NCI-H2029 treated with DMSO at 0.1 percent for 48 hours (cell line): ENCODE measurements at places on chromosomes 2 and 18.

- DNase-seq: no peak
Observed at GRCh38 chr18:7094427-7094826, 23.2 kb downstream of the LAMA1 start.

GRCh38 chr2:223042284-223042683, 9.7 kb upstream of the KCNE4 start:
- no peak for DNase-seq

GRCh38 chr2:8477552-8478470, 204.0 kb upstream of the ID2 start:
- no peak for DNase-seq

DNA sequence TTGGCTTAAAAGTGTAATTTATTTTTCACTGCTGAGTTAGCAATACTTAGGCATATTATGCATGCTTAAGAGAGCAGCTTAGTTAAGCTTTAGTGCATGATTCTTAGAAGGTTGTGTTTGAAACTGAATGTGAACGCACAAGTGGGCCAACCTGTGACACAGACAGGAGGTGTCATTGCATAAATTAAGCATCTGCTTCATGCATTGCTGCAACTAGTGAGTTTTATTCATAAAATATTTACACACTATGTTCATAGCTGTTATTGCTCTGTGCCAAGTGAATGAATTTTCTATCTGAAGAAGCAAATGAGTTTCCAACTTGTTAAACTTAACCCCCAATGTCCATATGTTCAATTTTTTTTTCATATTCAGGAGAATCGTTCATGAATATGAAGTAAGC, 806.4 kb downstream of the GALR1 start:
- no peak for DNase-seq

GRCh38 chr2:20664431-20665242, 2.3 kb upstream of the GDF7 start:
- no peak for DNase-seq

DNA sequence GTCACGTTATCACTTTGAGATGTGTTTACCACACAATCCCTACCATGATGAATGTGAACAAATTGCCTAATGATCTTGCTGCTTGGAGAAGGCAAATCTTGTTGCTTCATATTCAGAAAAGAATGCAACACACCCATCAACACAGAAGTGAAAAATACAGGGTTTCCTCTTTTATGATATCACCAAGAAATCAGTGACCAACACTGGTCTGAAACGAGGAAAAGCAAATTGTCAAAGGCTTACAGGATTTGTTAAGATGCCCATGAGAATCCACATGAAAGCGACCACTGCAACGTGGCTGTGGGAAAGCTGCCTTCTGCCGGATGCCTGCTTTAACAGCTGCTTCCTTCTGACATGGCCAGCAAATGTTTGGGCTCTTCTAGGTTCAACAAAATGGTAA, 397.6 kb upstream of the LRATD1 start:
- DNase-seq: no peak

DNA sequence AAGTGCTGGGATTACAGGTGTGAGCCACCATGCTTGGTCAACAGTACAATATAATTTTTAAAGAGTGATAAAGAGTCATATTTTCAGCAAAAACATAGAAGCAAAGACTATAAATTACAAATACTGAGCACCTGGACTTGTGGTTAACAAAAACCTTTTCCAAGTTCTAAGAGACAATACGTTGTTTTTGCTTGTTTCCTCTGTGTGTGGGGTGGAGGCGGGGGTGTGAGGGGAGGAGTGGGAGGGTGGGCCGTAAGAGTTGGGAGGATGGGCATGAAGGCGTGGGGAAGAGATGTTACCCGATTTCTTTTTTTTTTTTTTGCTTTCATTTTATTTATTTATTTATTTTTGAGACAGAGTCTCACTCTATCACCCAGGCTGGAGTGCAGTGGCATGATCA, 78.0 kb upstream of the WIPF1 start:
- DNase-seq: no peak

DNA sequence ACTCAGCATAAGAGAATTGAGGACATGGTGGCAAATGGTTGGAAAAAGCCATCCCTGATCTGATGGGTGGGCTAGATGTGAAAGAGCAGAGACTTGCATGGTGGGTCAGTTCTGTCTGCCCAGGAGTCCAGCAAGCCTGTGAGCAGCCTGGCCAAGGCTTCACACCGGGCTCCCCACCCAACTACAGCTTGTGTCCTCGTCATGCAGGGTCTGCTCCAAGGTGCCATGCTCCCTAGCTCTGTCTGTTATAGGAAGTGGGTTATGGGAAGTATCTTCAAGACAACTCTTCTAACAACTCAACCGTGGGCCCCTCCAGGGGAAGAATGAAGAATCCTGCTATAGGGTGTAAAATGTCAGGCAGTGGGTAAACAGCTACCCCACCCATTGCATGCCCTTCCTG, 97.4 kb downstream of the ADD2 start:
- DNase-seq: no peak

DNA sequence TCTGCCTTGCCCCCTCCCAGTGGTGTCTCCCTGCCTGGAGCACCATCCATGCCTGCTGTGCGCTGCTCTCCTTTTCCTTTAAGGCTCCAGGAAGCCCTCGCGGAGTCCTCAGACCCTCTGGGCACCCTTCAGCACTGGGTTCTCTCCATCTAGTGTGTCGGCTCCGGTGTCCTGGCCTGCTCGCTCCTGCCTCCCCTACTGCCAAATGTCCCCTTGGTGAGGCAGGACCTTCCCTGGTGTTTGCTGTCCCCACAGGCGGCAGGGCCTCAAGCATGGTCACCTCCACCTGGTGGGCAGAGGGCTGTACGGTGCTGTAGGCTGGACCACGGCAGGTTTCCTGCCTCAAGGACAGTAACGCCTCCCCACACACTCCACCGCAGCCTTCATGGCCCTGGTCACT, 90.2 kb downstream of the DGKD start:
- no peak for DNase-seq

GRCh38 chr2:78035804-78036203, 513.6 kb upstream of the LRRTM4 start:
- no peak for DNase-seq

GRCh38 chr2:36965751-36966369, 476 bp downstream of the STRN start:
- no peak for DNase-seq

GRCh38 chr18:55396267-55396905, 191.6 kb downstream of the TCF4 start:
- no peak for DNase-seq

- no peak for DNase-seq
Observed at GRCh38 chr2:46781468-46782189, 134.0 kb downstream of the MCFD2 start.

- no peak for DNase-seq
Observed at GRCh38 chr2:184187421-184187971, 410.8 kb upstream of the ZNF804A start.

DNA sequence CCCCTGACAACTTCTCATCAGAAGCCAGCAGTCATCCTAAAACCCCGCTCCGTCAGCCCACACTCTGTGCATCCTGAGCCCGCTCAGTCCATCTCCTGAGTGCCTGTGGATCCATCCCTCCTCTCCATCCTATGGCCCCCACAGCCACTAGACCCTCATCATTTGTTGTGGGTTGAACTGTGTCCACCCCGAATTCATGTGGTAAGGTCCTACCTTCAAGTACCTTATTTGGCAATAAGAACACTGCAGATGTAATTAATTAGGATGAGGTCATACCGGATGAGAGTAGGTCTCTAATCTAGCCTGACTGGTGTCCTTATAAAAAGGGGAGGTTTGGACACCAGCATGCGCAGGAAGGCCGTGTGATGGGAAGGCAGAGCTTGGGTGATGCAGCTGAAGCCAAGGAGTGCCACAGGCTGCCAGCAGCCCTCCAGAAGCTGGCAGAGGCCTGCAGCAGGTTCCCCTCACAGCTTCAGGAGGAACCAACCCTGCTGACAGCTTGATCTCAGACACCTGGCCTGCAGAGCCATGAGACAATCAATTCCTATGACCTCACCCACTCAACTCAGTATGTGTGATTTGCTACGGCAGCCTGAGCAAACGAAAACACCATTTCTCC, 192.4 kb downstream of the ZBTB7C start:
- DNase-seq: peak; percentile 97

DNA sequence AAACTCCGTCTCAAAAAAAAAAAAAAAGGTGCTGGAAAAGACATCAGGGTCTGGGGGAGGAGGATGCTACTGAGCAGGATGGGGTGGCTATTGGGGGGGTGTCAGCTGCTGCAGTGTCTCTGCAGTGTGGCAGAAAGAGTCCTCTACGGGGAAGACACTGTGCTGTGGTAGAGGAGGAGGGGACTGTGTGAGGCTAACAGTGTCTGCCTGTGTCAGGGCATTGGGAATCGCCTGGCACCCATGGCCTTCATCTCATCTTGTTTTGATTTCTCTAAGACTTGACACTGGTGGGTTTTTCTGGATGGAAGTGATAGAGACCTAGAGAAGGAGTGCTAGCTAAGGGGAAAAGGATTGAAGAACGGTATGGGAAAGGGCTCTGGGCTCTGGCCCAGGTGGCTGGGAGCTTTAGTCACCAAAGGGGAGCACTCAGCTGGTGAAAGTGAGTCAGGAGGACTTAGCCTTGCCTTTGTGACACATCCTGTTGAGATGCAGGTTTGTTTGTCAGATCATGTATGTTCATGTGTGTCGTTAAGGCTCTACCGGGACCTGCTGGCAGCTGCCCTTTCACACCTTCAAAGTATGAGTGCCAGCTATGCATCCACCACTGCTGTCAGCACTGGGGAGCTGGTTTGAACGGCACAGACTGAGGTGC, 58.0 kb downstream of the FARP2 start:
- no peak for DNase-seq

GRCh38 chr2:129765678-129766351, 213.7 kb upstream of the RAB6C start:
- DNase-seq: no peak

- no peak for DNase-seq
Observed at GRCh38 chr2:97928591-97928990, 67.2 kb downstream of the TMEM131 start.

DNA sequence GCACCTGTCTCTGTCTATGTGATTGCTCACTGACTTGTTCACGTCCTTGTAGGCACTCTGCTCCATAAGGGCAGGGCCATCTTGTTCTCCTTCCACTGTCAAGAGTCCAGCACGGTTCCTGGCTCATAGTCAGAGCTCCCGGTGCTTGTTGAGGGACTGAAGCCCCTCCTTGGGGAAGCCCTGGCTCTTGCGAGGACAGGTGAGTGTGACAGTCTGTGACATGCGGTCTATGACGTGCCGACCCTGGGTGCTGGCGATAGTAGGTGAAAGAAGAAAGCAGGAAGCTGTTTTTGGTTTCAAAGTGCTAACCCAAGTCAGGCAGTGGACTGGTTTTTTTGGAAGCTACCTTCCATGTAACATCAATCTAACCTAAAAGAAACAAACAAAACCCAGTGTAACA, 18.8 kb downstream of the TSHZ1 start:
- DNase-seq: no peak

DNA sequence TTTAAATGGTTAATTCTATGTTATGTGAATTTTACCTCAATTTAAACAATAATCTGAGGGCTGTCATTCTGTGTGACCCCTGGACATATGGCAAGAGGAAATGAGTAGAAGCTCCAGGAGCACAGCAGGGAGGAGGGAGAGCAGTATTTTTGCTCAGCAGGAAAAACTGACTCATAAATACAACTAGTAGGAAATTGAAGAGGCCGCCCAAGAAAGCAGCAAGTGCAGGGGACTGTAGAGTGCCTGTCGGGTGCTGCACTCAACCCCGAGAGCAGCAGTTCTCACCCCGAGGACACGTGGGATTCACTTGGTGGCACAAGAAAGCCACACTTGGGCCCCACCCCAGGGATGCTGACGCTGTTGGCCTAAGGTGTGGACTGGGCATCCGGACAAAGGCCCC, 60.8 kb downstream of the NPAS2 start:
- no peak for DNase-seq

DNA sequence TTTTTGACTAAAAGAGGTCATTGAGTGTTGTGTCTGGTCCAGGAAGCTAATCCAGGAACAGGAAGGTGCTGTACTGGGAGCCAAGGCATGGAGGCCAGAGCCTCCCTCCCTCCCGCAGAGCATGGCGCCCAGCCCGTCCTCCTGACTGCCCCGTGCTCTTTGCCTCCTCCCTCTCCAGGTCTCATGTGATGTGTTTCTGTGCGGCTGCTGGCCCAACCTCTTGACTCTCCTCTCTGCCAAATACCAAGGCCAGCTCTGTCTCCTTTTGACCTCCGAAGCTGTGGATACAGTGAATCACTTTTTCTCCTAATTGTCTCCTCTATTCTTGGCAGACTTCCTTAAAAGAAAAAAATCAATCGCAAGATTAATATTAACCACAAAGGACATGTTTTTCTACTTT, 284.1 kb downstream of the PHLPP1 start:
- DNase-seq: no peak

DNA sequence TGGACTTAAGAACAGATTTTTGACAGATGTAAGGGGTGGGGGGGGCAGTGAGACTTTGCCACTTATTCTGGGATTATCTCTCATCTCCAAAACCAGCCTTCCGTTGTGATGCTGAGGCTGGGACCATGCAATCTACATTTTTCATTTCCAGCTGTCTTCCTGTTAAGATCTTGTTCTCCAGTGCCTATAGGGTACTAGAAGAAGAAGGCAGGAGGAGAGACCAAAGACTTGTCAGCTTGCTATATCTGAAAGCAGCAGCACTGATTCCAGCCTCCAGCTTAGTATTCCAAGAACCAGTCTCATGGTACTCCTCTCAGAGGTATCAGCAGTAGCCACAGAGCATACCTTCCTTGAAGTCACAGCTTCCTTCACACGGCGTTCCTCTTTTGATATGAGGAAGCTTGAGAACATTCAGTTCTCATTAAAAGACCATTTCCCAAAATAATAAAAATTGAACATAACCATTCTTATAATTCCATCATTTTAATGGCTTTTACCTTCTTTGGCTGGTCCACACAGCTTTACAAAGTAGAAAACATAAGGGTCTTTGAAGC, 49.8 kb downstream of the USP34 start:
- DNase-seq: no peak

DNA sequence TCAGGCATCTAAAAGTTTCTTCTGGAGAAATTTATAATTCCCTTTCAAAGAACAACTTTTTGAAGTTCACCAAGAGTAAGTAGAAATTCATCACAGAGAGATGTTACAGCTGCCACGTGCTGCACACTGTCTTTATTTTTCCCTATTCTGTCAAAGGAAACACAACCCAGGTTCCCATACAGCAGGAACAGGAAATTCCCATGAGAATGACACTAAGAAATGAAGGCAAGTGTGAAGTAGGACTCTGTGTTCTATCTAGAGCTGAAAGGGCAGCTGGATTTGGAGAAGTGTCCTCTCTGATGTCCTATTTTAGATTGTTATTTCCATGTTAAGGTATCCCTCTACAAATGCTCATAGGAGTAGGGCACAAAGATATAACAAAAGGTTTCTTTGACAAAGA, 58.8 kb downstream of the PID1 start:
- no peak for DNase-seq

- DNase-seq: peak; percentile 27
Observed at GRCh38 chr2:235378246-235378645, 115.6 kb upstream of the AGAP1 start.

GRCh38 chr2:229454934-229455631, 184.0 kb upstream of the PID1 start:
- no peak for DNase-seq

DNA sequence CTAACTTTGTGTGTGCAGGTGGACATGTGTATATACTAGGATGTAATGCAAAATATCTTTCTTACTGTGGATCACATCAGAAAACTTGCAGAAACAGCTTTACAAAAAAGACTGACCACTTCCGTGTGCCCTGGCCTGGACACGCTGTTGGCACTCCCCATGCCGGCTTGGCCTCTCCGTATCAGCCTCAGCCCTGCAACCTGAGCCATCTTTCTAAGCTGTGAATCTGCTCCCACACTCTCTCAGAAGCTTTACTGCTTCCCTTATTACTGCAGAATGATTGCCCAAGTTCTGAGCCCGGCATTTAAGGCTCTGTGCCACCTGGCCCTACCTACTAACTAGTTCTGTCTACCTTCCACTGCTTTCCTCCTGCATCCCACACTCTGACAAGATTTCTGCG, 37.8 kb downstream of the MYO7B start:
- DNase-seq: no peak
